ENCODE measurements at places on chromosomes 7 and 10.

- DNase-seq: no peak
These were observed 72.9 kb upstream of the LOXL4 start for GRCh38 chr10:98340940-98341310.

DNA sequence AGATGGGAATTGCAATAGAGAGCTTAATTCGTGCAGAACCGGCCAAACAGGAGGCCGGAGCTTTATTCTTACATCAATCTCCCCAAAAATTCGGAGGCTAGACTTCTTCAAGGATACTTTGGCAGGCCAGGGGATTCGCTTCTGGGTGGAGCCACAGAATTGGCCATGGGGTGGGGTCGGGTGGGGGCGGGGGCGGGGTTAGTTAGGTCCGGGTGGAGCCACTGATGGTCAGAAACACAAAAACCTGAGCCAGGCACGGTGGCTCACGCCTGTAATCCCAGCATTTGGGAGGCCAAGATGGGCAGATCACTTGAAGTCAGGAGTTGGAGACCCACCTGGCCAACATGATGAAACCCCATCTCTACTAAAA is 87.5 kb downstream of the SEPTIN14 start:
- no peak for DNase-seq

GRCh38 chr7:2100278-2101208 is 132.2 kb downstream of the MAD1L1 start:
- DNase-seq: no peak

GRCh38 chr7:92988051-92988450 is 129.7 kb downstream of the SAMD9 start:
- no peak for DNase-seq

GRCh38 chr10:71621231-71622153 is 98.1 kb downstream of the C10orf105 start:
- DNase-seq: no peak

GRCh38 chr10:93309062-93309461 is 173.1 kb downstream of the MYOF start:
- no peak for DNase-seq

DNA sequence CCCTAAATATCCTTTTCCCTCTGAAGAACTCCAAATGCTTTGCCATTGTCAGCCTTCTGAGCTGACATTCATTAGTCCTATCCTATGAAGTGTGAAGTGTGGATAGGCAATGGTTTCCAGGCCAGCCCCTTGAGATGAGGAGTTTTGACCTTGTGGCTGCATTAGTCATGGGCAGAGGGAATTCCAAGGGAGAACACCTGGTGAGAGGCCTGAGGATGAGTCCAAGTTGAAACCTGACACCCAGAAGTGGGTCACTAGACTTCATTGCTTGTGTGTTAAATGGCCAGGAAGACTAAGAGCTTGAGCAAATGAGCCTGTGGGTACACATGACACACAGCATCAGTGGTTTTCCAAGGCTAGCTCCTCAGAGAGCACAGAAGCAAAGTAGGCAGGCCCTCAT is 260.8 kb downstream of the SKAP2 start:
- DNase-seq: no peak

GRCh38 chr10:10094691-10095090 is 923.0 kb upstream of the CELF2 start:
- DNase-seq: no peak
